ENCODE measurements at places on chromosomes 7 and 10. TPM values are rescaled to one million over a fixed set of nuclear protein-coding genes. Genes with fewer than 3 reads are reported as not detected.

- H3K4me3 ChIP-seq, result no peak overlapping the region
- H3K4me1 ChIP-seq, result no peaks in the 10 kb centered on the region
- H3K27me3 ChIP-seq, result no peaks in the 10 kb centered on the region
- no peak for DNase-seq
These were observed 246.1 kb downstream of the REEP3 start for GRCh38 chr10:63767138-63767801.

The MAP3K8 gene
- 16.5 TPM for total RNA-seq

The FXYD4 gene
- not detected for total RNA-seq

GRCh38 chr10:118564652-118565051, 30.8 kb downstream of the PRLHR start:
- no peaks in the 10 kb centered on the region for H3K36me3 ChIP-seq
- no peak overlapping the region for H3K27ac ChIP-seq
- H3K4me3 ChIP-seq, result no peak overlapping the region
- H3K4me1 ChIP-seq, result peaks cover 3% of the 10 kb centered on the region
- peak; percentile 90 for DNase-seq

The C10orf67 gene
- not detected for total RNA-seq

DNA sequence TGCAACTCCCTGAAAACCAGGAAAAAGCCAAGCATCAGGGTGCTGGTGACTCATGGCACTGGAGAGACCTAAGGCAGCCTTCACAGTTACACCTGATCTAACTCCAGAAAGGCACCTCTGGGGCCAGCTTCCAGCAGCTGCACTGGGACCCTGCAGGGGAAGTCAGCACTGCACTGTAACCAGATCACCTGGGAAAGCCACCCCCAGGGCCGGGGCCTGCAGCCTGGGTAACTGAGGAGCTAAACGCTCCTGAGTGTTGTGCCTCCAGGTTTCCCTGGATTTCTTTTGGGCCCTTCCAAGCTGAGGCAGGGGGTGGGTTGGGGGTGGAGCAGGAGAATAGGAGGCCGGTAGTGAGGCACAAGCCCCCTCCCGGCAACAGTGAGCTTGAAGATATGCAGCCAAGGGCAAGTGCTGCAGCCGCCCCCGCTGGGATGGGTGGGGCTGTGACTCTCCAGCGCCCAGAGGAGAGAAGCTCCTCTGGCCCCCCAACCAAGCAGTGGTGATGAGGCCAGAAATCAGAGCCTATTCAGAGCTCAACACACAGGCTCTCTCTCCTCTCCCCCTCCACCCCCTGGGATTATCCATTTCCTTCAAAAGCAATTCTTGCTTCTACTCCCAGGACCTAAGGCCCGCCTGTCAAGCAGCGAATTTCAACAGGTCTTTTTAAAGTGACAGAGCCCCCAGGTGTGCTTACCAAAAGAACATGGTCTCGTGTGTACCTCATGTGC, 2.6 kb downstream of the CXCL12 start:
- no peaks in the 10 kb centered on the region for H3K36me3 ChIP-seq
- H3K27ac ChIP-seq, result peak overlapping the region; percentile 79
- no peaks in the 10 kb centered on the region for H3K27me3 ChIP-seq
- H3K4me3 ChIP-seq, result peak overlapping the region; percentile 86

DNA sequence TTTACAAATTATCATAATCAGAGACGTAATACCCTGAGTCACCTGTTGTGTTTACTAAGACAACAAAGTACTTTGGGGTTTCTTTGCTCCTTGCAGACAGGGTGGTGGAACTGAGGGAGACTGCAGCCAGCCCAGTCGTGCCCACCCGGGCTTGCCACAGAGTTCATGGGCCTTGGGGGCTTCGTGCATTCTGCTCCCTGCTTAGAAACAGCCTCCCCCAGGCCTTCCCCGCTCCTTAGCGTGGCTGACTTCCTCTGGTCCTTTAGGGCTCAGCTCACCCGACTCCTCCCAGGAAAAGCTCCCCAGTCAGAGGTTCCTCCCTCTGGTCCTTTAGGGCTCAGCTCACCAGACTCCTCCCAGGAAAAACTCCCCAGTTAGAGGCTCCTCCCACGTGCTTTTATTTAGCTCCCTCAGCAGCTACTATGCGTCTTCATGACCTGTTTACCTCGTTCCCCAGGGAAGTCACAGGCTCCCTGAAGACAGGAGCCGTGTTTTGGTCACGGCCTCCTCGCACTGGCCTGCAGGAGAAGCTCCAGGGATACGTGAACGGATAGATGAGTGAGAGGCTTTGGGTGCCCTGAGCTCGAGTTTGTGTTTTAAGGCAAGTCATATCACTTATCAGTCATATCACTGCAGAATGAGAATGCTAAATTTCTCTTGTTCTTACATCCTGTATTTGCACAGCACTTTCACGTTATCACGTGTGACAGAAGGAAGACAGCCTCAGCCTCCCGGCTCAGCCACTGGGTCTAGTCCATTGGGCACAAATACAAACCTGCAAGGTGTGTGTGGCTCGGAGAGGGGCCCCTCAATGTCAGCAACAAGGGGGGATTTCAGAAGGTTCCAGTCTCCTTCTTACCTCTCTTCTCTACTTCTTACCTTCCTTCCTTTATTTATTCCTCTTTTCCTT, 52.7 kb upstream of the VIPR2 start:
- H3K4me1 ChIP-seq, result peaks cover 17% of the 10 kb centered on the region
- no peaks in the 10 kb centered on the region for H3K36me3 ChIP-seq
- DNase-seq, result no peak
- no peaks in the 10 kb centered on the region for H3K27me3 ChIP-seq
- H3K27ac ChIP-seq, result no peak overlapping the region

GRCh38 chr7:91852263-91852741, 28.2 kb downstream of the MTERF1 start:
- no peaks in the 10 kb centered on the region for H3K4me1 ChIP-seq
- no peaks in the 10 kb centered on the region for H3K36me3 ChIP-seq
- H3K27ac ChIP-seq, result no peak overlapping the region
- no peak for DNase-seq

DNA sequence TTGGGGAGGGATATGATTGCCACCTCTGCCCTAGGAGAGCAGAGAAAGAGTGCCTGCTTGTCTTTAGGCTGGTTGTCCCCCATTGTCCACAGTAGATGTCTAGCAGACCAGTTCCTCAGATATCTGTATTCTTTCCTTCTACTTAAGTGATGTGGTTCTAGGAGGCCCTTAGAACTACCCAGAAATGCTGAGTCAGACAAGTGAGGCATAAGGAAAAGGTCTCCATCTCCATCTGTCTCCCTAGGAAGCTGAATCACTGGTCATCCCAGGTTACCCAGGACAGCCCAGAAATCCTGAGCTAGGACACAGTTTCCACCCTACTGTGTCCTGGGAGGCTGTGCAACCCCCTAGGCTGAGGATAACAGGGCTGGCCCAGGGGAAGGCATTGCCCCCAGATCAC, 93.4 kb upstream of the INHBA start:
- H3K4me1 ChIP-seq, result no peaks in the 10 kb centered on the region
- no peaks in the 10 kb centered on the region for H3K36me3 ChIP-seq
- no peaks in the 10 kb centered on the region for H3K27me3 ChIP-seq
- no peak overlapping the region for H3K4me3 ChIP-seq
- no peak for DNase-seq

DNA sequence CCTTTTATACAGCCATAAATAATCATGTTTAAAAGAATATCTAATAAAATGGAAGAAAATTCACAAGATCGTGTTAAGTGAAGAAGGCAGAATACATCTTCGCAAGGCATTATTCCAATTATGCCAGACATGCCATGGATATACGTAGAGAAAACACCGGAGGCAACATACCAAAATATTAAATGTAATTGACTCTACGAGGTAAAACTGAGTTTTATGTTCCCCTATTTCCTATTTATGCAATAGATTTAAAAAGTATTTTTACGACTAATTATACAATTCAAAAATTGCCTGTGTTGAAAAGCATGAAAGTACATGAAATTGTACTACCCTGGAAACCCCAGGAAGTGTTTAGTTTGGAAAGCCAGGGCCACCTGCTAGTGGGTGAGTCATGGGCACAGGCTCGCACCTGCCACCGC, 936 bp upstream of the REPIN1 start:
- H3K27ac ChIP-seq, result peak overlapping the region; percentile 94
- H3K4me1 ChIP-seq, result peaks cover 40% of the 10 kb centered on the region
- DNase-seq, result no peak
- no peaks in the 10 kb centered on the region for H3K27me3 ChIP-seq
- peak overlapping the region; percentile 83 for H3K4me3 ChIP-seq

- H3K4me1 ChIP-seq, result no peaks in the 10 kb centered on the region
- H3K27me3 ChIP-seq, result no peaks in the 10 kb centered on the region
- no peak for DNase-seq
- H3K27ac ChIP-seq, result no peak overlapping the region
- H3K4me3 ChIP-seq, result no peak overlapping the region
These were observed 117.5 kb downstream of the TRIL start for GRCh38 chr7:28840592-28840995.

DNA sequence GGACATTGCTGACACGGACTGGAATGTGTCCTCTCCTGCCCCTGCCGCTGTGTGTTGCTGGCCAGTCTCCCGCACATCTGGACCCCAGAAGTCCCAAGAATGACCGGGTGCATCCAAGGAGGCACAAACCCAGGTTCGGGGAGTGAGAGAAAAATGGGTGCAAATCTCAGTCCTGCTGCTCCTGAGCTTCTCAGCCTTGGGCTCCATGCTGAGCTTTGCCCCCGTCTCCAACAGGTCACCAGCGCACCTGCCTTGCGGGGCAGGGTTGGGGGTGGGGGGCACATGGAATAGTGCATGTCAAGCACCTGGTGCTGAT, 6.0 kb upstream of the NANOS1 start:
- no peak overlapping the region for H3K27ac ChIP-seq
- no peak overlapping the region for H3K4me3 ChIP-seq
- no peaks in the 10 kb centered on the region for H3K36me3 ChIP-seq
- no peak for DNase-seq
- no peaks in the 10 kb centered on the region for H3K27me3 ChIP-seq
- H3K4me1 ChIP-seq, result peaks cover 11% of the 10 kb centered on the region

The H2BK1 gene
- not detected for total RNA-seq

The TMEM178B gene
- 1.2 TPM for total RNA-seq

DNA sequence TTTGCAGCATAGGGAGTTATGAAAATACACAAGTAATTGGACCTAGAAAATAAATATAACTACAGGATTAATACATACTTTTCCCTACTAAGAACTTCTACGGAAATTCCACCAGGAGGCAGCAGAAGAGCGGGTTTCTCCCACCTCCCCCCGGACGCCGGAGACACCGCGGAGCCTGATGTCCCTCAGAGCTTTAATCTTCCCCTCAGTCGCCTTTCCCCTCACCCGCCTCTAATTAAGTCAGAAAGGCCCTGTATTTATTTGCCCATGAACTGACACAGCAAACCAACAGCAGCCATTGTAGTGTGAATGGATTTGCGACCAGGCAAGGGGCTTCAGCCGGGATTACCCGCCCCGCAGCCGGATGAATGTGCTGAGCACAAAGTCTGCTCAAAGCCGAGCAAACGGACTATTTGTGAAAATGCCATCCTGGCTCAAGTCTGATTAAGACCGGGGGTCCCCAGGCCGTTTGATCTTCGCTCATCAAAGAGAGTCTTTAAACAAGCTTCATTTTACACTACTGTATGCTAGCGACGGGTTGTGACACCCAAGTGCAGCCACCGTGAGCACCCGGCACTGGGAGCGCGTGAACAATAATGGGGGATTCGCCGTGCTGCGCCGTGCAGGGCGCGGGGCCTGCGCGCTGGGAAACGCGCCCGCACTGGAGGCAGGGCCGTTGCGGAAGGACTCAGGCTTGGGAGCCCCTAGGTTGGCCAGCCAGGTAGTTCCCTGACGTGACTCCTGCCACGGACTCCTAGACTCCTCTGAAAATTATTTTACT, 5.6 kb upstream of the DKK1 start:
- H3K4me3 ChIP-seq, result peak overlapping the region; percentile 32
- peaks cover 10% of the 10 kb centered on the region for H3K4me1 ChIP-seq
- no peak for DNase-seq
- no peaks in the 10 kb centered on the region for H3K36me3 ChIP-seq

The NPFFR1 gene
- total RNA-seq, result not detected

GRCh38 chr7:52525772-52526341, 509.6 kb upstream of the POM121L12 start:
- H3K27ac ChIP-seq, result no peak overlapping the region
- no peak overlapping the region for H3K4me3 ChIP-seq
- H3K36me3 ChIP-seq, result no peaks in the 10 kb centered on the region
- DNase-seq, result no peak

DNA sequence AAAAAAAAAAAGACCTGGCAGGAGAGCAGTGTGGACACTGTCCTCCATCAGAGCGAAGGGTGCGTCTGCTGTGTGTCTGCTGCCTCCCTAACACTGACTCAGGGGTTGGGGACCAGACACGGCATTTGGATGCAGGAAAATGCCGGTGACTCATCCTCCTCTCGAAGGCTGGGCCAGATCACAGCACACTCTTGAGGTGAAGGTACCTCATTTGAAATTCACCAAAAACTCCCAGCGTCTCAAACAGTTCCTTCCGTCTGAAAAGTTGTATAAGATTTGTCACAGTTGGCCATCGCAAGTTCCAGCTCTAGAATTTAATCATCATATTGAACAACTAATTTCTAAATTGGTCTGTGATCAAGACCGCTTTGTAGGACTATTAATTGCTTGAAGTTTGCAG, 118.1 kb upstream of the LYZL2 start:
- DNase-seq, result no peak
- H3K27me3 ChIP-seq, result no peaks in the 10 kb centered on the region
- H3K36me3 ChIP-seq, result no peaks in the 10 kb centered on the region
- H3K4me3 ChIP-seq, result no peak overlapping the region

DNA sequence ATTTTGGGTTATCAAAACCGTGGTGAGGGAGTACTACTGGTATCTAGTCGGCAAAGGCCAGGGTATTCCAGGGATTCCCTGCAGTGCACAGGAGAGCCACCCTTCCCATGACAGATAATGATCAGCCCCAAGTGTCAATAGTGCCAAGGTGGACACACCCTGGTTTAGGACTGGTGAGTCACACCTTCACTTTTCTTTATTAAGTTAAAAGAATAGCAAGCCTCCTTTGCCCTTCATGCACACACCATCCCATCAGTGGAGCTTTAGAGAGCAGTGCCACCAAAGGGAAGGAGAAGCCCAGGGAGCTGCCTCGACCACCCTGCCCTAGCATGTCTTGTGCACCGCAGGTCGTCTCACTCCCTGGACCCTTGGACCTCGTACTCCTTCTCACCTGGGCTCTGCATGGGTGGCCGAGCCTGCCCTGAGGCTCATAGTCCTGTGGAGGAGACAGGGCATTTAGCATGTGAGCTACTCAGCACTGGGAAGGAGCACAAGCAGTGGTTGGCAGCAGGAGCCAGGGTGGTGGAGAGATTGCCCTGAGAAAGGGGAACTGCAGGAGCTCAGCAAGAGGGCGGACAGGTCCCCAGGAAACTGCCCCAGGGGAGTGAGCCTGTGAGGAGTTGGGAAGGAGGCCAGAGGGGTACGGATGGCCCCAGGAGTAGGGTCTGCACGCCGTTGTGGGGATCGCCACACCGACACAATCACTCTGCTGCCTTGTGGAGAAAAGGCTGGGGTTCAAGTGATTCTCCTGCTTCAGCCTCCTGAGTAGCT, 17.4 kb downstream of the UBE2D4 start:
- no peak for DNase-seq
- H3K36me3 ChIP-seq, result no peaks in the 10 kb centered on the region
- no peaks in the 10 kb centered on the region for H3K27me3 ChIP-seq
- no peak overlapping the region for H3K4me3 ChIP-seq
- H3K4me1 ChIP-seq, result no peaks in the 10 kb centered on the region
- H3K27ac ChIP-seq, result no peak overlapping the region

- no peaks in the 10 kb centered on the region for H3K27me3 ChIP-seq
- no peaks in the 10 kb centered on the region for H3K36me3 ChIP-seq
- no peak overlapping the region for H3K4me3 ChIP-seq
- H3K27ac ChIP-seq, result no peak overlapping the region
These were observed 73.0 kb downstream of the UBE3C start for GRCh38 chr7:157211690-157212089.

- no peak overlapping the region for H3K27ac ChIP-seq
- no peak overlapping the region for H3K4me3 ChIP-seq
- H3K4me1 ChIP-seq, result no peaks in the 10 kb centered on the region
- no peaks in the 10 kb centered on the region for H3K36me3 ChIP-seq
These were observed 181.3 kb downstream of the SDK1 start for GRCh38 chr7:3482147-3482921.

The OR6B1 gene
- not detected for total RNA-seq

The TEX47 gene
- total RNA-seq, result not detected
